ENCODE measurements at places on chromosomes 7 and 10. TPM values are rescaled to one million over a fixed set of nuclear protein-coding genes. Genes with fewer than 3 reads are reported as not detected.

- DNase-seq = no peak
These were observed 852 bp downstream of the FOXI2 start for GRCh38 chr10:127737563-127738511.

- no peak for DNase-seq
These were observed 8.8 kb upstream of the FZD8 start for GRCh38 chr10:35650894-35651293.

GRCh38 chr7:150952331-150953050, 25.6 kb downstream of the KCNH2 start:
- no peak for DNase-seq

Gene MEPCE
- 51.0 TPM for total RNA-seq

Gene PAX4
- total RNA-seq = not detected

DNA sequence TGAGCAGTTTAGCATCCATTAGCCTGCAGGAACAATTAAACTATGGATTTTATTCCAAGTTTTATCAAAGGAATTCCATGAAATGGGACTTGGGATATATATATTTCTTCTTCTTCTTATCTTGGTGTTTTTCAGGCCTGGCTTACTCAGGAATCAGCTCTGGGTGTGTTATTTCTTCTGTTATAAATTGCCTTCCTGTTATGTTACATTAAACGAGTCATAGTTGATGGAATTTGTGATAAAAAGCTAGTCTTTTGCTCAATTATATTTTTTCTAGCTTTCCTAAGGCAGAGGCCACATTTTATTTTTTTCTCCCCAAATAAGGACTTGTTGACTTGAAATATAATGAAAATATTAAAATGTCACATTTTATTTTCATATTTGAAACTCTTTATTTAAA, 141.3 kb downstream of the EPC1 start:
- DNase-seq = no peak

DNA sequence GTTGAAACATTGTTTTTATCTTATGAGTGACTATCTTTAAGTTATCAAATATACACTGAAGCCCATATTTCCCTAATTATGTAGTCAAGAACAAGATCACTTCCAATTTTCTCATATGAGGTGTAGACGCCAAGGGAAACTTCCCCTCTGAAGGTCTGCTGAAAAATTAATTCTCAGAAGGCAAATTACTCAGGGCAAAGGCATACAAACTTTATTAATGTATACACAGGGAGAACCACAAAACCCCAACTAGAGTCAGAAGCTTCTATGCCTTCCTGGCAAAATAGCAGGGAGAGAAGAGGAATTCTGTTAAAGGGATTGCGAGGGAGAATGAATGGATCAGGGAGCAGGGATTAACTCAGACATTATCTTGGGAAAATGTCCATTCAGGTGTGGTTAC, 83.4 kb downstream of the DOCK4 start:
- no peak for DNase-seq

DNA sequence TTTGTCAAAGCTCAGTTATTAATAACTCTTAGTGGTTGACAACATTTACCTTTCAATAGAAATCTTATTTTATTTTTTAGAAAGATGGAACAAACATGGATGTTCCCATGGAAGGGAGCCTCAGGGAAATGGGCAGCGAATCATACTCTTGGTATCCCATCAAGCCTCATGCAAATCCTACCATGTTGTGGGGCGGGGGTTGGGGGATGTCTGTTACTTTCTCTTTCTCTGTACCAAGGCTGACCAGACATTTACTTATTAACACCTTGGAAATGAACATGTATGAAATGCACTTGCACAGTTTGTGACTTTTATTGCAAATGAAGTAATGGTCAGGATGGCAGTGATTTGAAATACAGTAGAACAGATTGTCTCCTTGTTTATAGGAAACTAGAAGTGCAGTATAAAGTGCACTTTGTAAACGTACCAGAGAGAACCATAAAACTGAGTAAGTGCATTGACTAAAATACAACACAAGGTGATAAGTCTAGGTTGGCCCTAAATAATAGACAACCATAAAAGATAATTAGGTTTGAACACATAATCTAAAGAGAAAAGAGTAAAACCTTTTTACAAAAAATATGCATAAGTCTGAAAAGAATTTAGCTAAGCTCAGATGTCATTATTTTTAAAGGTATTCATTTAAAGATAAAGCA, 32.4 kb downstream of the SEMA3D start:
- no peak for DNase-seq

DNA sequence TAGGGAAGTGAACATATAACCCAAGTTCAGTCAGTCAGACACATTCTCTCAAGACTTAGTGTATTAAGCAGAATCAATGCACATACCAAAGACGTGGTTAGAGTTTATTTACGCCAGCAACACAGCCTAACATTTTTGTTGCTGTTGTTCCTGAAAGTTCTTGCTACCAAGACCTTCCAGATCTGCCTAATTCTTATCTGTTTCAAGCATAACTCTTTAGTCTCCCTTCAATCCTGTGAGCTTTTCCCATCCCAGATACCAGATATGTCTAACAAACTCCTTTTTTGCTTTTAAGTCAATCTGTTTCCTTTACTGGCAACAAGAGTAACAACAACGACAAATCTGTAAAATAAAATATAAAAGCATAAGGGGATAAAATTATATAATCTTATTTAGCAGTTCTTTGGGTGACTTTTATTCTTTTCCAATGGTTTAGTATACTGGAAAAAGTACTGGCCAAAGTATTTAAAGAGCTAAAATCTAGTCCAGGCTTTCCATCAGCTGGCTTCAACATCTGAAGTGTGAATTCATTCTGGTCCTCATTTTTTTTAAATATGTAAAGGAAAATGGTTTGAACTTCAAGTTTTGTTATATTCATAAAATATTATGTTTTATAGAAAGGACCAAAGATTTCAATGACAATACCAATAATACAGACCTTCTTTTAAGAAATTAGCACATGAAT, 193.8 kb downstream of the IMMP2L start:
- DNase-seq = no peak

GRCh38 chr7:19097165-19098055, 20.0 kb downstream of the TWIST1 start:
- DNase-seq = no peak

DNA sequence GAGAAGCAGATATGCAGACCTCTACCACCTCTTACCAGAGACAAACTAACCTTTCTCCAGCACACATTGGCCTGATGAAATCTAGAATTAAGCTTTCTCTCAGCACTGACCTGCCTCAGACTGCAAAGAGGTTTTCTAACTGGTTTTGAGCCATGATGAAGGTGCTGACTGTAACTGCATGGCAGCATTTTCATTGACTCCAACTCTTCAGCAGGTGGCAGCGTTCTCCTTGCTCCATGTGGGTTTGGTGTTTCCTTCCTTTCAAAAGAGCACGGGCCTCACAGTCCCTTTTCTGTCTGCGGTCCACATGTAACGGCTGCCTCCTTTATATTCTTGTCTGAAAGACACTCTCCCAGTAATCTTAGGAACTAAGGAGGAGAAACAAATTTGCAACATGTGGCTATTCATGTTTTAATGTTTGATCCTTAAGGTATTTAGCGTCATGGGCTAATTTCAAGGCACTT, 12.6 kb downstream of the KLLN start:
- DNase-seq = peak; percentile 40

DNA sequence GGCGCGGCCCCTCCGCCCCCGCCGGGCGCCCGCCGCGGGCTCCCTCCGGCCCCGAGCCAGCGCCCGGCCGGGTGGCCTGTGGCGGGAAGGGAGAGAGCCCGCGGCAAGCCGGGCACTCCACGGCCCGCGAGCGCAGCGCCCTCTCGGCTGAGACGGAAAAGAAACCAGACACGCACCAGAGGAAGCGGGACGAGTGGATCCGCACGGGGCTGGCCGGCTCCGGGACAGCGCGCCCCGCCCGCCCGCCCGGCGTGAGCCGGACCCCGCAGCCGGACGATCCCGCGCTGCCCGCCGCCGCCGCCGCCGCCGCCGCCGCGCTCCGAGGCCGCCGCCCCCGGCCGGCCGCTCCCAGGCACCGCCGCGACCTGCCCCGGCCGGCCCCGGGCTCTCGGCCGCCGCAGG, 300 bp downstream of the ARHGAP21 start:
- DNase-seq = peak; percentile 16

- no peak for DNase-seq
These were observed 50.9 kb downstream of the SGCE start for GRCh38 chr7:94605031-94605430.

Gene NACAD
- 0.30 TPM for total RNA-seq

DNA sequence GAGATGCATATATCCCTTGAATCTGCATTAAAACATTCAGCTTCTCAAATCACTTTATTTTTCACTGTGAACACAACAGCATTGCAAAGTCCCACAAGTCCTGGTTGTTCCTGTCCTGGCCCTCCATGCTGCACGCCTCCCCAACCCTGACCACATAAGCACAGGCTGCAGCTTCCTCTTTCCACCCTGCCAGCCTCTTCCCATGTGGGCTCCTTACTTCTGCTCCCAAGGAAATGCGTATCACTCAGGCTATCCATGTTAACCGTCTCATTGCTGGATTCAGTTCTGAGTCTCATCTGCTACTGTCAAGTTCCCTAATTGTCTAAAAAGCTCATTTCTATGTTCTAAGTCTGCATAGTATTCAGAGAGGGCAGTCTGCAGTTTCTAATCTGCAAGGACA, 89.7 kb upstream of the ZPBP start:
- DNase-seq = no peak

- no peak for DNase-seq
These were observed 86.6 kb downstream of the RAPGEF5 start for GRCh38 chr7:22270371-22270770.

- DNase-seq = no peak
These were observed 38.8 kb upstream of the ZNF365 start for GRCh38 chr10:62335326-62335725.

Gene ABLIM1
- total RNA-seq = 37.9 TPM
